ENCODE measurements at places on chromosomes 13 and 19.

DNA sequence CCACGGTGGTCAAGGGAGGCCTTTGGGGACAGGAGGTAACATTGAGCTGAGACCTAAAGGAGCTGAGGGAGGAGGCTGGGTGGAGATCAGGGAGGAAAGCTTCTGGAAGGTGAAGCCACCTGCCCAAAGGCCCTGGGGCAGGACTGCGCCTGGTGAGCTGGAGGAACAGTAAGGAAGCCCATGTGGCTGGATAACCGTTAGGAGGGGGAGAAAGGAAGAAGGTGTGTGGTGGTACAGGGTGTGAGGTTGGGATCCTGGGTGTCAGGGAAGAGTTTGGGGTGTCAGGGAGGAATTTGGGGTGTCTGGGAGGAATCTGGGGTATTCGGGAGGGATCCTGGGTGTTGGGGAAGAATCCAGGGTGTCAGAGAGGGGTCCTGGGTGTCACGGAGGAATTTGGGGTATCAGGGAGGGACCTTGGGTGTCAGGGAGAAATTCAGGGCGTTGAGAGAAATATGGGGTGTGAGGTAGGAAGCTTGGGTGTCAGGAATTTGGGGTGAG lies 695 bp downstream of the TICAM1 start:
- no peak for DNase-seq

DNA sequence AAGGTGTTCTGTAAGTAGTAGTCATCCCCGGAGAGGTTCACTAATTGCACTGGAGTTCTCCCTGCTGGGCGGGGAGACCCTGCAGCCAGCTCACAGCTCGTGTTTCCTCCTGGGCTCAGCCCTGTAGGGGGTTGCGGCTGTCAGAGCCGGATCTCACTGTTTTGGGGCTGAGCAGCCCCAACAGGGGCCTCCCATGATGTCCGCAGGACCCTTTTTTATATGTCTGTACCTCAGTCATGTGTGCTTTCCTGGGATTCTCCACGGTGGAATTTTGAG lies 130.2 kb upstream of the MCF2L start:
- DNase-seq, result no peak

GRCh38 chr19:39448271-39448670 lies 2.9 kb downstream of the SUPT5H start:
- no peak for DNase-seq

- no peak for DNase-seq
Measured at GRCh38 chr13:49652355-49653305, 24.3 kb downstream of the ARL11 start.

GRCh38 chr13:37068962-37069361 lies 9.5 kb upstream of the SUPT20H start:
- DNase-seq, result no peak

DNA sequence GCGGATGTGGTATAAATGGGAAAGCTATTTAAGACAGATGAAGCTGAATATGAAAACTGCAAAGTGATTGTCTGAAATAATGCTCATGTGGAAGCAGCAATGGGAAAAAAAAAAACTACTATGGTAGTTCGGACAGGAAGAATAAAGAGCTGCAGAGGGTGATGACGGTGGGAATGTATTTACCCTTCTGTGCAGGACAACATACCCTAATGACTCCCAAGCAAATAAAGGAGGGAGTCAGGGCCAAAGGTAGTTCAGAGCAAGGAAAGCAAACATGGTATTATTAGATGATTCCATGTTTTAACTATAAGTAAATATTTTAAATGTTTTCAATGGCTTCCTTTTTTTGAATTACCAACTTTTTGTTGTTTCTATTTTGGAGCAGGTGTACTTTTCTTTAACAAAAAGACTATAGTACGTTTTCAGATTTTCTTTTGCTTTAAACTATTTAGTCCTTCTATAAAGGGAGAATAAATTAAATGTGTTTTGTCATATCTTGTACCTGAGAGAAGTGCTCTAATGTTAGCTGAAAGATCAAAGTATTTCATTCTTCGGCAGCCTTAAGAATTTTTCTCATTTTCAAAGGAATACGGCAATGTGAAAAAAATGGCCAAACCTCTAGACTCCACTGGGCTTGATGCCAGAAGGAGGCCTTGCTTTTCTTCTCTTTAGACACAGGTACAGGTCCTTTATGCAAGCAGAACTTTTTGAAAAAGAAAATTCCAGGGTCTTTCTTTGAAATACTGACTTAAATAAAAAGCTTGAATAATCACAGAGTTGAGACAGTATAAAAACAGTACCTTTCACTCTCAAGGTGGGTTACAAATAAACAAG lies 67.8 kb upstream of the ZDHHC20 start:
- no peak for DNase-seq

- no peak for DNase-seq
Measured at GRCh38 chr13:93805736-93806135, 579.1 kb downstream of the GPC6 start.
